Hippocampal formation (tissue), 2 donors: ENCODE measurements at places on chromosomes 5 and 9.

DNA sequence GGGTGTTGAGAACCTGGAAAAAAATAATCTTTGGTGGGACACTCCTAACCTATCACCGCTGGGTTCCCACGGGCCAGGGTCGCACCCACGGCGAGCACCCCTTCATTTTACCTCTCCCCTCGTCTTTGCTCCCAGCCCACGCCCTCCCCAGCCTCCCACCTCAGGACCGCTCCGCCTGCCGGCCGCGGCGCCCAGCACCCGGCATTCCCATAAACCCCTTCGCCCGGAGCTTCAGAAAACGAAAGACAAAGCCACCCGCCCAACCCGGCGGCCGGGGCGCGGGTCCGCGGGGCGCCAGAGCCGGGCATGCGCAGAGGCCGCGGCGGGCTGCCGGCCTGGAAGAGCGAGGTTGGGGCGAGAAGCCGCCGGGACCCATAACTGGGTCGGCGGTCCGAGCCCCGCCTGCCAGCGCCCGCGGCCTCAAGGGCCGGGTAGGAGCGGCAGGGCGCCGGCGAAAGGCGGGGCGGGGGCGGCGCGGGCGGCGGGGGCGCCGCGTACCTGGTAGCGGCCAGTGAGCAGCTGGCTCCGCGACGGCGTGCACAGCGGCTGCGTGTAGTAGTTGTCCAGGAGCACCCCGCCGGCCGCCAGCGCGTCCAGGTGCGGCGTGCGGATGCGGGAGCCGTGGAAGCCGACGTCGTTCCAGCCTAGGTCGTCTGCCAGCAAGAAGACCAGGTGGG lies 533 bp downstream of the ARSB start:
- DNase-seq = peak; percentile 86

DNA sequence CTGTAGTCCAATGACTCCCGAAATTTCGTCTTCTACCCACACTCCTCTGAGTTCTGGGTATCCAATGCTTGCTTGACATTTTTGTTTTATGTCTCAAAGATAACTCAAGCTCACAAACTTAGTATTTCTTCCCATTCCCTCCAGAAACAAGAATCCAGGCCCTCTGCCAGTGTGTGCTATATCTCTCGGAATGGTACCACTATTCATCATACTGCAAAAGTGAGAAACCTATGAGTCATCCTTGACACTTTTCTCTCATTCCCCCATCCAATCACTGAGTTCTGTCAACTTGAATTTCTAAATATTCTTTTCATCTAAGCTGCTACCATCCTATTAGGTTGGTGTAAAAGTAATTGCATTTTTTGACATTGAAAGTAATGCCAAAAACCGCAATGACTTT lies 9.8 kb downstream of the SLC12A2 start:
- no peak for DNase-seq

- no peak for DNase-seq
Measured at GRCh38 chr5:159752622-159753275, 163.5 kb upstream of the ADRA1B start.

DNA sequence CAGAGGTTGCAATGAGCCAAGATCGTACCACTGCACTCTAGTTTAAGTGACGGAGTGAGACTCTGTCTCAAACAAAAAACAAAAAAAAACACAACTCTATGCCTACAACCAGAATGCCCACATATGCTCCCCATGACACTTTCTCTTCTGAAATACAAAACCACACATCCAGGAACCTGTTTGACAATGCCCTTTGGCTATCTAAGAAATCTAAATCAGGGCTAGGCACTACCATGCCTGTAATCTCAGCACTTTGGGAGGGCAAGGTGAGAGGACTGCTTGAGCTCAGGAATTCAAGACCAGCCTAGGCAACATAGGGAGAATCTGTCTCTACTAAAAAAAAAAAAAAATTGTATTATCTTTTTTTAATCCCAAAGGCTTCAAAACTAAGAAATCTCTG lies 10.6 kb downstream of the AFF4 start:
- no peak for DNase-seq

DNA sequence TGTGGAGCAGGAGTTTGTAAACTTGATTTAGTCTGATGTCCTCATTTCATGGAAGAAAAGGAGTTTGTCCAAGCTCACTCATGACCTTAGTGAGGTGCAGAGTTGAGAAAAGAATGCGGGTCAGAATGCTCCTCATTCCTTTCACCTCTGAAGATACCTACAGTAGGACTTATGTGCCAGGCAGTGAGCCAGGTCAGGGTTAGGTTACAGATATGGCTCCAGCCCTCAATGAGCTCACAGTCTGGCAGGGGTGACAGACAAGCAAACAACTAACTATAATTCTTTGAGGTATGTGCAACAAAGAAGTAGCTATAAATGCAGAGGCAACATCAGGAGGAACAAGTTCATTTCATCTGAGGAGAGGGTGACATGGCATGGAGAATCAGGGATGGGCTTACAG lies 102.5 kb downstream of the SPATA31D1 start:
- DNase-seq = no peak

GRCh38 chr5:41815663-41816229 lies 54.5 kb downstream of the OXCT1 start:
- no peak for DNase-seq

DNA sequence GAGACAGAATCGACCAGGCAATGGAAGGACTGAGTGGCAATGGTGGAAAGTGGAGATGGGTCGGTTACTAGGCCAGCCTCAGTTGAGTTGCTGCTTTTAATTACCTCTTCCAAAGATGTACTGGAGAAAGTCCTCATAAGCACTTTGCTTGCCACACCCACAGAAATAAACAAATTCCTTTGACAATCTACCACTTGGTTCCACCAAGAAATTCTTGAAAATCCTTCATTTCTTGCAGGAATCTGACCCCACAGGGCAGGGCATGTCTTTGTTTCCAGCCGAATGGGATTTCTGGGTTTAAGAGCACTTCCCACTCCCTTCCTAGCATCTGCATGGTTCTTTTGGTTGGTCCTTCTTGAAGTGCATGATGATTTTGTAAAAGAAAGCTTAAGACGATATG lies 54.5 kb downstream of the ADAMTS12 start:
- no peak for DNase-seq

DNA sequence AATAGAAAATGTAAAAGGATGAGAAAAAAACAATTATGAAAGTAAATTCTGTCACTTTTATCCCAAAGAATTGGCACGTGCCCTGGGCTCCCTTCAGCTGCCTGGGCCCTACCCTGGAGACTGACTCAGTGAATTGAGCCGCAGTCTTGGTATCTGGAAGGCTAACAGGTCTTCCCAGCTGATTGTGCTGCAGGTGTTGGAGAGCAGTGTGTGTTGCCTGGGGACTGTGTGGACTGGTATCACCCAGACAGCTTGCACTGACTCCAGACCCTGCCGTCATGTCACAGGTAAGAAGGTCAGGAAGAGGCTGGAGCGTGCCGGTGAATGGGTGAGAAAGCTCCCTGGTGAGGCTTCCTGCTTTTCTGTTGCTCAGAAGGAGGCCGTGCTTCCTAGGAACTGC lies 83.3 kb downstream of the AOPEP start:
- DNase-seq = no peak

DNA sequence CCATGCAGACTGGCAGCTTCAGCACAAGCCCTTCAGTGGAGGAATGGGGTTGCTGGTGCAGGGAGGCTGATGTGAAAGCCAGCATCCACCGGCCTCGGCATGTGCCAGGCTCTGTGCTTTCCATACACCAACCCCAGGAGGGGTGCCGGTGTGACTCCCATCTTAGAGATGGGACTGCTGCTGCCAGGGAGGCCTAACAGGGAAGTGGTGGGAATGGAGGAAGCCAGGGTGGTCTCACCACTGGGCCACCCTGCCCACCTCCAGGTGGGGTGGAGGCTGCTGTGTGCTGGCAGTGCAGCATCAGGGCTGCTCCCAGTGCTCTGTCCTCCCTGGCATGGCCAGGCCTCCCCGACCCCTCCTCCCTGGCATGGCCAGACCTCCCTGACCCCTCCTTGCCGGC lies 32.8 kb upstream of the PITX1 start:
- DNase-seq = no peak

- no peak for DNase-seq
Measured at GRCh38 chr5:54450542-54450941, 5.0 kb upstream of the HSPB3 start.

DNA sequence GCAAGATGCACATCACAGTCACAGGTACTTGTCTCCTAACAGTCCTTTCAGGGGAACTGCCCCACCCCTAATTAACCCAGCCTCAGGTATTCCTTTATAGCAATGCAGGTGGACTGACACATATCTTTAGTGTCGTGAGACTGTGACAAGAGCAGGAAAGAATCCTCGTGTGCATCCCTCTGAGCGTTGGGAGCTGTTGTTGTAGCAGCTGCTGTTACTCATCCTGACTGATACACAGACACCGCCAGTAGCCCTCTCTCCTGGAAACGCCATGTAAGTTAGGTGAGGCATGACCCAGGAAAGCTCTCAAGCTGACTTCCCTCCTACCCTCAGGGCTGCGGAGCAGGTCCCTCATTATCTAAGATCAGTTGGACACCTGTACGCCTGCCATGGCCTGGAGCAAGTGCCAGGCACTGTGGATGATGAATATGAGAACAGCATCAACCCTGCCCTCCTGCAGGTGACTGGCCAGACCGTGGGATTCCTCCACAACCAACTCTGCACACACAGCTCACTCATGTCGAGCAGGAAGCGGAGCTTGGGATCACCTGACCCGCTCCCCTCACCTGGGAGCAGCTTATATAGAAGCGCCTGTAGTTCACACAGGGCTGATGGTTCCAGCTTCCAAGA lies 10.2 kb upstream of the LCN15 start:
- no peak for DNase-seq

DNA sequence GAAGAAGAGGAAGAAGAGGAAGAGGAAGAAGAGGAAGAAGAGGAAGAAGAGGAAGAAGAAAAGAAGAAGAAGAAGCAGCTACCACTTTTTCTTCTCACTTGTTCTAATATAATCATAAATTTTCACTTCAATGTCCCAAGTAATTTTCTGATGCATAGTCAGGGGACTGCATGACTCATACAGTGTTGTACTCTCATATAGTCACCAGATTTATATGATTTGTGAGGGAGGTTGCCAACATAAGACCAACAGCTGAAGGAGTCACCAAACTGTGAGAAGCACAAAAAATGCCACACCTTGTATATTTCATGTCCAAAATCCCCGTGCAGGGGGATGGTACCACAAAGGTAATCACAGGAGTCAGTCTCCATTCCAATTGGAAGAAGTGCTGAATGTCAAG lies 32.7 kb upstream of the DMRTA1 start:
- DNase-seq = no peak

- DNase-seq = no peak
Measured at GRCh38 chr5:142821034-142821732, 51.0 kb downstream of the ARHGAP26 start.

- no peak for DNase-seq
Measured at GRCh38 chr5:139243425-139243970, 45.3 kb upstream of the SIL1 start.

DNA sequence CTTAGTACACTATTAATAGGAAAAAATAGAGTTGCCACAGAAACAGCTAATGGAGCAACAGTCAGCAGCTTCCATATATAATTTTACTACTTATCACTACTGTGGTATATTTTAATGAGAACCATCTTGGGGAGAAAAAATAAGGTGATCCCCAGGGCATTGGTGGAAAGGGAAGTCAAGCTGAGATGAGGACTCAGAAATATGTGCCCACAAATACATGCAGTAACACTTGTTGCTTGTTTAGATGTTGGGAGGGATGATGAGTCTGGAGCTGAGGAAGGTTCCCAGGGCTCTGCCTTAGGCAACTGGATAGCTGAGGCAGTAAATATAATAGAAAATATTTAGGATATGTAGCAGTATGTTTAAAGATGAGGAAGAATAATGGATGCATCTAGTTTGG lies 280.1 kb upstream of the PDE4D start:
- DNase-seq = no peak

- DNase-seq = no peak
Measured at GRCh38 chr9:130924448-130924788, 14.6 kb downstream of the FIBCD1 start.

- DNase-seq = no peak
Measured at GRCh38 chr9:2216591-2216990, 201.4 kb downstream of the SMARCA2 start.

- no peak for DNase-seq
Measured at GRCh38 chr9:131318231-131319085, 28.9 kb downstream of the PLPP7 start.

GRCh38 chr9:5586391-5586802 lies 42.5 kb upstream of the RIC1 start:
- DNase-seq = no peak

- DNase-seq = no peak
Measured at GRCh38 chr9:128160603-128160987, 530 bp downstream of the BBLN start.

- no peak for DNase-seq
Measured at GRCh38 chr5:113172231-113172826, 195.7 kb downstream of the DCP2 start.

DNA sequence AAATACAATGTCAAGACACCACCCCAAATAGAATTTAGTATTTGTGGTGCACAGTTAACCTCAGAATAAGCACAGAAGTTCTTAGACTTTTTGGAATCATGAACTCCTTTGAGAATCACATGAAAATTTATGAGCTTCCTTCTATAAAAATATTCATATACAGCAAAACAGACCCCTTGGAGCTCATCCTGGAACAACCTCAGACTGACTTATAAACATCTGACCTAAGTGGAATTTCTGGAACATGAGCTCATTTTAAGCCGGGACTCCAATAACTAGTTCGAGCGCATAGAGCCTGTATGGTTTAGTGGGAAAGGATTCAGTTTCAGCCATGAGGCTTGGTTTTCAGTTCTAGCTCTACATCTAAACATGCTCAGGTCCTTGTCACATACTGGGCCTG lies 192.3 kb downstream of the DEPDC1B start:
- no peak for DNase-seq

DNA sequence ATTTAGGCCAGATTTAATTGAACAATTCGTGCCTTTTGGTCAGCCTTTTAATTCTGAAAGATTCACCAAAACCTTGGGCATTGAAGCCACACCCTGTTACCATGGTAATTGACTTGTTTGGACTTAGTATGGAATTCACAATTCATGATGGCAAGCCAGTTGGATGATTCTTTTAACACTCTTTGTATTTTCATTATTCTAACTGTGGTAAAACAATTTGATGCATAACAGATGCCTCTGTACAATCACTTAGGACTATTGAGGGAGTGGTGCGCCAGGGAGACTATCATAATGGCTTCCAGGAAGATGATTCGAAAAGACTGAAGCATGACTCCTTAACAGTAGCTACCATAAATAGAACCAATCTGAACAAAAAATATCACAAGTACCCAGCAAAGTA lies 381.1 kb upstream of the ADAMTS16 start:
- no peak for DNase-seq
